MCF 10A (cell line): ENCODE measurements at places on chromosomes 1 and 21.

- no peak for DNase-seq
These were observed 24.0 kb downstream of the EXOC8 start for GRCh38 chr1:231313661-231314060.

DNA sequence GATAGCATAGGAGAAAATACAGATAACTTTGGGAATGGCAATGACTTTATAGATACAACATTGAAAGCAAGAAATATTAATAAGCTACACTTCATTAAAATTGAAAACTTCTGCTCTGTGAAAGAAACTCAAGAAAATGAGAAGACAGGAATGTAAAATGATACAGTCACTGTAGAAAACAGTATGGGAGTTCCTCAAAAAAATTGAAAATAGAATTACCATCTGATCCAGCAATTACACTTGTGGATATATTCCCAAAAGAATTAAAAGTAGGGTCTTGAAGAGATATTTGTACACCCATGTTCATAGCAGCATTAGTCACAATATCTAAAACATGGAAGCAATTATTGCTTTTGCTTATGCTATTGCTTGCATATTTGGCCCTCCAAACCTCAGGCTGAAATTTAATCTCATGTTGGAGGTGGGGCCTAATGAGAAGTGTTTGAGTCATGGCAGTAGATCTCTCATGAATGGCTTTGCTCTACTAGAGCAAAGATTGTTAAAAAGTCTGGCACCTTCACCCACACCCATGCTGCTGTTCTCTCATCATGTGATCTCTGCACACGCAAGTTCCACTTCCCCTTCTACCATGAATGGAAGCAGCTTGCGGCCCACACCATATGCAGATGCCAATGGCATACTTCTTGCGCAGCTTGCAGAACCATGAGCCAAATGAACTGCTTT lies 15.3 kb upstream of the AHCYL1 start:
- peak; percentile 63 for DNase-seq

DNA sequence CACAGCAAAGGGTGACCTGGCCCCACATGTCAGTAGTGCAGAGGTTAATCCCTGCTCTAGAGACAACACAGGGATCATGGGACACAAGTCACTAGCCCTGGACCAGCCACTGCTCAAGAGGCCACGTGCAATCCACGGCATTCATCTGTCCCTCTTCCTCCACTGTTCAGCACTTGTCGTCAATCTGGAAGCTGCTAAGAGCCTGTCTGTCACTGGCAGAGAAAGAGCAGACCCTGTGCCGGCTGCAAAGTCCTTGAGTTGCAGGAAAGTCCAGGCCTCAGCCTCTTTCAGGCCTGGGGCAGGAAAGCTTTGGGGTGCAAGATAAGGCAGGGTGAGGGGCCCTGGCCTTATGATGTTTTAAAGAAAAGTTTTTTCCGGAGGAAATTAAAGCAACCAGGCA lies 16.7 kb downstream of the CELA2B start:
- no peak for DNase-seq

DNA sequence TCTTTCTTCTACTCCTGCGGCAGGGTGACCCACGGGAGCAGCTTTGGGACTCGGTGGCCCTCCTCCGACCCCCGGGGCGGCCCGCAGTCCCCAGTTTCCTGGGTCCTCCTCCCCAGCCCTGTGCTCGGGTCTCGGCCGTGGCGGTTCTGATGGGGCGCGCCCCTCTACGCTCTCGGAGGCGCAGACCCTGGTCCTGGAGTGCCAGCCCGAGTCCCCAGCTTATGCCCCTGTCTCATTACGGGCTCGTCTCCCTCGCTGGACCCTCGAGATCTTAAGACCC lies 430 bp downstream of the BTG2 start:
- DNase-seq = peak; percentile 52

GRCh38 chr1:197788741-197789739 lies 13.8 kb upstream of the DENND1B start:
- DNase-seq = no peak

GRCh38 chr1:13549521-13549920 lies 34.1 kb upstream of the PDPN start:
- DNase-seq = no peak

DNA sequence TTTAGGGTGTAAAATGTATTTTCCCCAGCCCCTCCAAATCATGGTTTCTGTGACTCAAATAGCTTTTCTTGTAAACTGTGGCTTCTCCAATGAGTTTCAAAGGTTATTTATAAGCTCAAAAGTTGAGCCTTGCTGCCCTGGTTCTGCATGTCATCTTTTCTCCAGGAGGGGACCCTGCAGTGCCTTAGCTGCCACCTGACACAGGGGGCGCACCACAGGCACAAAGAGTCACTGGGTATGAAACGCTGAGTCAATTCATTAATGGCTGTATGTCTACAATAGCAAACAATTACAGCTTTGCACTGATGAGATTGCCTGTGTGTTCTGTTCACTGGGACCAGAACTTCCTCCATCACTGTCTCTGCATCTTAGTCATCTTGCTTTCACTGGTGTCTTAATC lies 100.8 kb downstream of the PCP4 start:
- DNase-seq = no peak

DNA sequence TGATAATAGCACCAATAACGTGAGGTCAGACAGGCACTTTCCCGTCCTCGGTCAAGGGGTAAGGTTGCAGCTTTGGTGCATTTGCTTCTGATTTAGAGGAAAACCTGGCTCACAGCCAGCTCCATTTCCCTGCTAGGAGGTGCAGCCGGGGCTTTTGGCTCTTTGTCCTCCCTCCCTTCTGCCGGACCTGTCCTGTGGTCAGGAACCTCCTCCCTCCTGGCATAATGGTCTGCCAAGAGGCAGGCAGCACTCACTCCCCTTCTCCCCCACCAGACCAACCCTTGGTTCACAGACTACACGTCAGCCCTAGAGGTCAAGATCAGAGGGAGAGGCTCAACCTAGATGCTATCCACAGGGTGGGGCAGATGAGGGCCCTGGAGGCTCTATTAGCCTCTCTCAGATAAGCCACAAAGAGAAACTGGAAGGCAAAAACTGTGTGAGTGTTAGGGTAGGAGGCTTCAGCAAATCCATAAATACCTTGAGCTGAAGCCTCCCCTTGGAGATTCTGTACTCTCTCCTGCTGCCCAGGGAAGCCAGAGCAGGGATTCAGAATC lies 64.8 kb downstream of the PLXNA2 start:
- DNase-seq = peak; percentile 63

GRCh38 chr1:157678721-157679120 lies 21.8 kb downstream of the FCRL3 start:
- DNase-seq = peak; percentile 55

DNA sequence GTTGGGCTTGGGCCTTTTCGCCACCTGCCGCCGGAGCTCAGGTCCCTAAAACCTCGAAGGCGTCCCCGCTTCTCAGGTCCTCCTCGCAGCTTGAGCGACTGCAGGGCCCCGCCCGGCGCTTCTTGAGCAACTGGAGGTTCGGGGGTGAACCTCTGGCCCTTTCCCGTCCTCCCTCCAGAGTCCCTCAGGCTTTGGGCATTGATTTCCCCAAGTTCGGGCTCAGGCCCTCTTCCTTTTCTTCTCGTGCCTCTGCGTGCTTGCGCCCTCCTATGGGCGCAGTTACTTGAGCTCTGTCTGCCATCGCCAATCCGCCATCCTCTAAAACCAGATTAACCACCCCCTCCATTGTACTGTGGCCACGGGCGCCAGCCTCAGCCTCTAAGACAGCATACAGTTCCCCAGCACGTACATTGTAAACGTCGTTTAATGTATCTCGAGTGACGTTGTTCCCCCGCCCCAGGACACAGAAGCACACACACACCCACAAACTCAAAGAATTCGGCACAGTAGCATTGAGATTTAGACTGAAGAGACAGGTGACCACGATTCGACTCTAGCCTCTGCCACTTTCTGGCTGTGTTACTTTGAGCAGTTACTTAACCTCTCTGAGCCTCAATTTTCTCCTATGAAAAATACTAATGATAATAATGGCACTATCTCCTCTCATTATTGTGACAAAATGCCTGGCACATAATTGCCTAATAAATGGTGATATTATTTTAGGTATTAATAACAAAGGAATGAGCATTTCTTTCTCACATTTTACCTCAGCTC lies 22.6 kb downstream of the BTG2 start:
- peak; percentile 82 for DNase-seq

- no peak for DNase-seq
These were observed 14.4 kb downstream of the ABCG1 start for GRCh38 chr21:42233067-42233961.

GRCh38 chr1:208241512-208241911 lies 2.7 kb downstream of the PLXNA2 start:
- DNase-seq = no peak

DNA sequence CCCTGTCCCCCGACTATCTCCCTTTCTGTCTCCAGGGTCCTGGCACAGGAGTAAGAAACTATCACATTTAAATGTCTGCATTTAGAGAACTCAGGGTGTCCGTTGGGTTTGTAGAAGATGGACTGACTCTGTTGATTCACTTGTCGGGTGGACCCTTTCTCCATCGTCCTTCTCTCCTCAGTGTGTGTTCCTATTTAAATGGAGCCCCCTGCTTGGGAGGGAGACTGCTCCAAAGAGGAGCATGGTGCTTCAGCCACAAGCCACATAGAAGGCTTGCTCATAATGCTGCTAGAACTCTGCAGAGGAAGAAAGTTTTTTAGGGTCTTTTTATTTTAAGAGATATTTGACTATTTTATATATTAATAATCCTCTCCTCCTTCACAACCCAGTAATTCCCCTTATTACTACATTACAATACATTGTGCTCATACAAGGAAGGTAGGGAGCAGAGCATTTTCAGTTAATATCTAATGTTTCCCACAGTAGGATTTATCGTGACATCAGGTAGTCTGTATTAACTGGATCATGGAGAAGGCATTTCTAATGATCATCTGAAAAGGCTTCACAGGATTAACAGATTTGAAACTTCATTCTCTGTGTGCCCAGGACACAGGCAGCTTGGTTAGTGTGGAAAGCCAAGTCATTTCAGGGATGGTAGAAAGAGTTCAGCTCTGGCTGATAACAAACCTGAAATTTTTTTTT lies 13.8 kb downstream of the FGGY start:
- DNase-seq = no peak

DNA sequence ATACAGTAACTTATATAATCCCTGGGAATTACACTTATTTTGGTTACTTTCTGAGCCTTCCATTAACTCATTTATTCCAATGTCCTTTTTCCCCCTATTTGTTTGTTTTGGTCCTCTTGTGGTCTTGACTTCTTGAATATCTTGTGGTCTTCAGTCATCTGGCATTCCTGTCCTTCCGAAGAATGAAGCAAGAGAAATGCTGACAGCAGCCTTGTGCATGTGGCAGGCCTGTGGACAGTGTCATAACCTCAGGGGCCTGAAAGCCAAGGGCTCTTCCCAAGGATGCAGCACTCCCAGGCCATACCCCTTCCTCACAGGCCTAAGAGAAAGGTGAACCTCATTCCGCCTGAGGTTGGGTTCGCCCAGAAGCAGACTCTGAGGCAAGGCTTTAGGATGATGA lies 470.2 kb downstream of the DISC1 start:
- no peak for DNase-seq

DNA sequence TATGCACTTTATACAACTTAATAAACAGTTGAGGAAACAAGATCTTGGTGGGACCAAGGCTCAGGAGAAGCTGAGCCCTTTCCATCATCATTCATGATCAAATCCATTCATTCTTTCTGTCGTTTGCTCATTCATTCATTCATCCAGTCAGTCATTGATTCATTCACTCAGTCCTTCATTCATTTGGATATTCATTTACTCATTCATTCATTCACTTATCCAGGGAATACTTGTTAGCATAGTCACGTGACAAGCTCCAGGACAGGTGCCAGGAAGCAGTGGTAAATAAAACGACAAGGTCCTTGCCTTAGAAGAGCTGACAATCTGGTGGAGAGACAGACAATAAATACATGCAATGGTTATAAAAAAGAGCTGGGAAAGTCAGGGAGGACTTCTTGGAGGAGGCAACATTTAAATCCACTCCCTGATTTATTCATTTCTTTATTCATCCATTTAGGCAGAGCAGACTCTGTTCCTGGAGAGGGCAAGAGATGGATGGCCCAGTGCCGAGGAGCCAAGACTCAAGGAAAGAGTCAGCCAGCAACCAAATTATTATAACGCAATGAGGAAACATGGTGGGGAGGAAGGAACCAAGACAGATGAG lies 74.1 kb upstream of the CASZ1 start:
- DNase-seq = no peak

- no peak for DNase-seq
These were observed 624.4 kb upstream of the PLXNA2 start for GRCh38 chr1:208868554-208868953.

DNA sequence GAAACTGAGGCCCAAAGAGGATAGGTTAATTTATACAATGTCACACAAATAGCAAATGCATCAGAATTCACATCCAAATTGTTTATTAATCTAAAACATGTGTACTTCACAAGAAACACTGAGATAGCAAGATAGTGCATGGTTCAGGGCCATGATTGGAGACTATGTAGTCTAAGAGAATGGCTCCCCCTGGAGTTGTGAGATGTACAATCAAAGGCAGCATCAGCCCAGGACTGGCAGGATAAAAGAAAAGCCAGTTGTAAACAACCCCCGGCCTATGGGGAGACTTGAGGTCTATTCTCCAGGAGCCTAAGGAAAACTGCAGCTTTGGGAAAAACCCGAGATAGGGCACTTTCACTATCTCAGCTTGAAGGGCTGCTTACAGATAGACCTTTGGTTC lies 511.0 kb downstream of the OMA1 start:
- peak; percentile 29 for DNase-seq

GRCh38 chr1:187517546-187517945 lies 688.8 kb downstream of the PLA2G4A start:
- DNase-seq = no peak

GRCh38 chr1:183845681-183846080 lies 40.8 kb downstream of the RGL1 start:
- no peak for DNase-seq

GRCh38 chr1:160359559-160360226 lies 7.2 kb upstream of the NHLH1 start:
- DNase-seq = no peak

- no peak for DNase-seq
These were observed 57.7 kb upstream of the NUF2 start for GRCh38 chr1:163263818-163264655.

GRCh38 chr1:179588425-179589024 lies 3.1 kb upstream of the TDRD5 start:
- DNase-seq = no peak
